ENCODE measurements at places on chromosomes 11 and 22.

GRCh38 chr22:17999851-18000250 lies 24.5 kb downstream of the MICAL3 start:
- no peak for DNase-seq

DNA sequence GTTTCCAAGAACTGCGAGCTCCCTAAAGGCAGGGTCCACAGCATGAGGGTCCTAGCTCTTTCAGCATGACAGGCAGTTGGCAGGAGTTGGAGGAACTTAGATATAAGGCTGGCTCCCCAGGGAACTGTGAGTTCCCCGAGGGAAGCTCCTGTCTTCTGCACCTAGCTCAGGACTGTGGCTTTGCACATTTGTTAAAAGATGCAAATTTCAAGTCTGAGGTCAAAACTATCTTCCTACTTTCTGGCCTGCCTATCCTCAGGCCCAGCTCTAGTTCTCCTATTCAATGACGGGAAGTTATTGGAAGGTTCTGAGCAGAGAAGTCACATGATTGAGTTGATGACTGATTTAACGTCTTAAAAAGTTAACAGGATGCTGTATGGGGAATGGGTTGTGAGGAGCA lies 11.7 kb upstream of the UCP3 start:
- DNase-seq, result no peak

DNA sequence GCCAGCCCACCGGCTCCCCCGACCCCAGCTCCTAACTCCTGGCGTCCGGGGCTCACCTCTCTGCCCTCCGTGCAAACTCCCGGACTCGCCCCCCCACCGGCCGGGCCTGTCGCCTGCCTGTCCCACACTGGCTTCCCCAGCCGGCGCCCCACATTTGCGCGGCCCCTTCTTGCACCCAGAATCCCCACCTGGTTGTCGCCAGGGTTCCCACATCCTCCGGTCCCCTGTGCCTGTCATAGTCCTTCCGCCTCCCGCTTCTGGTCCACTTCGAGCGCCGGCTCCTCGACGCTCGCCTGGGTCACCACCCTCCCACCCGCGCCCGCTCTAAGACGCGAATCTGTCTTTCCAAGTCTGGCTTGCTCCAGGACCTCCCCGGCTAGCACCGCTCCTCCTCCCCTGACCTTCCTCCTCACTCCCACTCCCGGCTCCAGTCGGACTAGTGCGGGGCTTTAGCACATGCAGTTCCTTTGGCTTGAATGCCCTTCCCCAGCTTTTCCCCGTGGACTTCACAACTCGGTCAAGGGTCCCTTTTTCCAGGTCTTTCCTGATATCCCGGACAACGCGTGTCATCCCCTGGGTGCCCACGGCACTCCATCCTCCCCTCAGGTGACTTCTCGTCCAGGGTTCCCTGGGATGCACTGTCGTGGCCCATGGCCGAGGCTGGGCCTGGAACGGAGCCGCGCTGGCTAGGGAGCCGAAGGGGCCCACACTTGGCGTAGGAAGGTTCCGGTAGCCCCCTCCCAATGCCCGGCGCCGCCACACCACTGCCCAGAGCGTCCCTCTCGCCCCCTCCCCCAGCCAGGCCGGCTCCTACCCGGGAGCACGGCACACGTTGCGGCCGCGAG lies 635 bp downstream of the SCARF2 start:
- DNase-seq, result no peak

DNA sequence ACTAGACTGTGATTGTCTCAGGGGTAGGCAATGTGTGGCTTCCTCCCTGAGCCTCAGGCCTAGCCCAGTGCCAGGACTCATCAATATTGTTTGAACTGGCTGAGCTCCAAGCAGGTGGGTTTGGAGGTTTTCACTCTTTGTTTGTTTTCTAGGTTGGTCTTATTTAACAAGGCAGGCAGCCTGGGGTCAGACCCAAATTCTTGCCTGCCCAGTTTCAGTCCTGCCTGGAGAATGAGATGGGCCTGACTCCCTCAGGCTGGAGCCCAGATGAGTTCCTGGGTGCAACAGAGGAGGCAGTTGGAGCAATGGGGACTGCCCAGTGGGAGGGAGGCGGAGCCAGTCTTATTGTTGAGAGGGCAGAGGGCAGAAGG lies 28.3 kb upstream of the TP53I11 start:
- DNase-seq, result no peak

DNA sequence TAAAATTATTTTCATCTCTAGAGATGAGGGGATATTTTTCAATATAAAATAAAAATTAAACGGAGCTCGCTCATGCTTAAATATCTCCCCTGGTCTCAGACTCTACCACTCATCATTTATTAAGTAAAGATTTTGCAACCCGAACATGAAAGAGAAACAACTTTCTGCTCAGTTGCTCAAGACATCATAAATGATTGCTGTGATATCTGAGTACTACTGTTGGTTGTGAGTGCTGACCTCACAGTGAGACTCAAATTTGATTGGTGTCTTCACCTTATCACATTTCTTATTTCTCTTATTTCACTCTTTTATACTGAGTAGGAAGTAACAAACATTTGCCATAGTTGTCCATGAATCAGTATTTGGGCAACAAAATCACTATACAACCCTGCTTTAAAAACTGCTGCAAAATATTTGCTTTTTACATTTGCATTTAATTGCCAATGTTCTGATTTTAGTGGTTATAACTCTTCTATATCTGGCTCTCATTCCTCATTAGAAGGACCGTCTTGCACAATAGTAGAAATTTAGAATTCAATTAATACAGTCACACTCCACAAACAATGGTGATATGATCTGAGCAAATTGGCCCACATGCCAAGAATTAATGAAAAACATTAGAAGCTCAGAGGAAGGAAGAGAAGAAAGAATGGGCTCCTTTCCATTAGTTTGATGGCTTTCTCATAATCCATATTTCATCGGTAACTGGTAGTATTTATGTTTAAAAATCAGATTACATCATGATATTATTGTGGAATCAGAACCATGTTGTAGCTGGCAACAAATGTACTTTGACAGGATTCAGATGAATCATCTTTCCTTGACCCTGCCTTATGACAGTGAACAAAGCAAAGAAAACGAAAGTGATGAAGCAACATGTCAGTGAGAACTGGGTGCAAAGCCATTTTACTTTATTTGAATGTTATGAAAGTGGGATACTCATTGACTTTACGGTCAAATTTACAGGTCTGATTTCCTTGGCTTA lies 973.6 kb upstream of the TENM4 start:
- DNase-seq, result no peak

DNA sequence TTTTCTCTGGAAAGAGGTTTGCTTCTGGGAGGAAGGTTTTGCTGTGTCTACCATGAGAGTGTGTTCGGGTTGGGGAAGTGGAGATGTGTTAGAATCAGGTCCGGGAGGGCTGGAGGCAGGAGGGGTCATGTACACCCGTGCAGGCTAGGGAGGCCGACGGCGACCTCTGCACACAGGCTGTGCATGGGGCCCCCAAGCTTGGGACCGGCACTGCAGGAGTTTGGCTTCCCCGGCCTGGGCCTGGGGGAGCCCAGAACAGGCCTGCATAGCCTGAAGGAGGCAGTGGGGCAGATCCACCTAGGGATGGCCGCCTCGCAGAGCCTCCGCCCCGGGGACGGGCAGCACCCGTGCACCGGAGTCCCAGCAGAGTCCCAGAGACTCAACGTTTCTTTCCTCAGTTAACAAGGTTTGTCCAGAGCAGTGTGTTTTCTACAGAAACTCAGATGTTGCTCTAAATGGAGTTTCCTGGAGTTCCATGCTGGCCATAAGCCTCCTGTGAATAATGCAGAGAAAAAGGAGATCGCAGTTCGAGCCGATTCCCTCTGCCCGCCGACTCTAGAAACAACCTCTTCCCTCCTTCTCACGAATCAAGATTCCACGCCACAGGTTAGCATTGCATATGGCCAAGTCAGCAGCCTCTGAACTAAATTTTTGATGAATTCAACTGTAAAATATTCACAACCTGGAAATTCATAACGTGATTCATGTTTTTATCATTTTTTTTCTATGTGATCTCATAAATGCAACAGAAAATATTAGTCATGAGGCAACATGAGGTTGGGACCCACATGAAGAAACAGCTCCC lies 427.3 kb downstream of the BRD1 start:
- no peak for DNase-seq

DNA sequence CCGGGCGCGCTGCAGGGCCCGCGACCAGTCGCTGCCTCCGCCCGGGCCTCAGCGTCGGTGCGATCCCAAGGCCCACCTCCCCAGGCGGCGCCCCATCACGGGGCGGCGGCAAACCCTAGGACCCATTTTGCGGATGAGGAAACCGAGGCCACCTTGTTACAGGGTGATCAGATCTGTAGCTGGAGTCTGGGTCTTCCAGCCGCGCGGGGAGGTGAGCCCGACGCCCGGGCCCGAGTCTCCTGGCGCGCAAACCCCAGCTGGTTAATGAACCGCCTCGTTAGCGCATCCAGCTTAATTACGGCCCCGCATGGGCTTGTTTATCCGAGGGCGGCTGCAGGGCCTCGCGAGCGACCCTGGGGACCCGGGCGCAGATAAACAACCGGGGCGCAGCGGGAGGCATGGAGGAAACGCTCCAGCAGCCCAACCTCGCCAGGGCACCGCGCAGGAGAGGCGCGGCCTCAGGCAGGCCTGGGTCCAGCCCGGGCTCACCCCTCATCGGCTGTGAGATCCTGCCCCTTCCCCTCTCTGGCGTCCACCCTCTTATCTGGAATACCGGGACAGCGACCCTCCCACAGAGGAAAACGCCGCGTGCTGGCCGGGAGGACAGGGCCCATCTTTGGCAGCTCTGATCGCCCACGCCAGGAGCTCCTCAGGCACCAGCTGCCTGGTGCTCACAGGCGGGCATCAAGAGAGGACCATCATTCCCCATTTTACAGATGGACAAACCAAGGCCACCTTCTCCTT lies 14.7 kb downstream of the OTUB1 start:
- DNase-seq, result no peak

GRCh38 chr22:37304595-37305343 lies 22.5 kb downstream of the CYTH4 start:
- DNase-seq, result no peak

DNA sequence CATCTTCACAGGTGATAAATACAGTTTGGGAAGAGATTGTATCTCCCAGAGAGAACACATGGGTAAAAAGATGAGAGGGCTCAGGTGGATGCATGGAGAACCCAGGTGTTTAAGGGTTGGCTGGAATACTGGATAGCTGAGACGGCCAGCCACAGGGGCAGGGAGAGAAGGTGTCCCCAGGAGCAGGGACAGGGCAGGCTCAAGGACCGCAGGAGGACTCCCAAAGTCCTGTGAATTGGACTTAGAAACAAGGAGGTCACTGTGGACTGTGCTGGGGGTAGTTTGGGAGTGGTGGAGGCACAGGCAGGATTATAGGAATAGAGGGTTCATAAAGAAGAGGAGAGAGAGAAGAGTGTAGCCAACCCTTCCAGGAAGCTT lies 103.8 kb upstream of the PARVA start:
- no peak for DNase-seq

DNA sequence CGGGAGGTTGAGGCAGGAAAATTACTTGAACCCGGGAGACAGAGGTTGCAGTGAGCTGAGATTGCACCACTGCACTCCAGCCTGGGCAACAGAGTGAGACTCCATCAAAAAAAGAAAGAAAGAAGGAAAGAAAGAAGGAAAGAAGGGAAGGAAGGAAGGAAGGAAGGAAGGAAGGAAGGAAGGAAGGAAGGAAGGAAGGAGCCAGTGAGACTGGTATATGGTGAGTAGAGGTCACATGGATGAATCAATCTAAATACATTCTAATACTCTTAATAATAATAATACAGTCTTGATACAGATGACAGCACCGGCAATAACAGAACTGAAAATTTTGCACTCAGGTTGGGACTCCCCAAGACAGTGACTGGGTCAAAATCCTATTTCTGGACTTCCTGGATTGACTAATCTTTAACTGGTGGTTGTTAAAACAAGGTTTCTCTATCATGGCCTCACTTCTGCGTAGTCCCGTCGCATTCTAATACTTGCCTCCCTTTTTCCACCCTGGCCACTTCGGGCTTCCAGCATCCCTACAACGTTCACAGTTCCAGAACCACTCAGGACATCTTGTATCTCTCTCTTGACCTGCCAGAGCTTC lies 53.5 kb upstream of the EIF3M start:
- DNase-seq, result no peak

DNA sequence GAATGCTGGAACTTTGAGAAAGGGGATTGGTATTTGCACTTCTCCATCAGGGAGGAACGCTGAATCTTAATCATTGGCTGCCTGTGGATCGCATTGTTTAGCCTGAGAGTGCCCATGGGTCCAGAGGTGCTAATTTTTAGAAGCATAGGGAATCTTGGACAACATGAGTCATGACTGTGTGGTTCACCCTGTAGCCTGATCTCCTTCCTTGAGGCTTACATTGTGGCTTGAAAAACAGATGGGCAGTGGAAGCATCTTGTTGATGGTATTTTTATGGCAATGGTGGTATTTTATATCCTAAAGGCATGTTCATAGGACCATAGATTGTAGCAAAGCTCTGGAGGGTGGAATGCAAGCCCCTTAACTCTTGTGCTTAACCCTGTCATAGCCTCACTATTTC lies 99.2 kb upstream of the DBX1 start:
- DNase-seq, result no peak

Measured in dorsolateral prefrontal cortex (tissue), 122 donors.